ENCODE measurements at places on chromosomes 16 and 17. TPM values are rescaled to one million over a fixed set of nuclear protein-coding genes. Genes with fewer than 3 reads are reported as not detected.
A peak's percentile ranks its signal among the peaks of the same experiment; 100 is the strongest.

GRCh38 chr17:31488982-31489294 is 97.5 kb downstream of the RAB11FIP4 start:
- DNase-seq: no peak

DNA sequence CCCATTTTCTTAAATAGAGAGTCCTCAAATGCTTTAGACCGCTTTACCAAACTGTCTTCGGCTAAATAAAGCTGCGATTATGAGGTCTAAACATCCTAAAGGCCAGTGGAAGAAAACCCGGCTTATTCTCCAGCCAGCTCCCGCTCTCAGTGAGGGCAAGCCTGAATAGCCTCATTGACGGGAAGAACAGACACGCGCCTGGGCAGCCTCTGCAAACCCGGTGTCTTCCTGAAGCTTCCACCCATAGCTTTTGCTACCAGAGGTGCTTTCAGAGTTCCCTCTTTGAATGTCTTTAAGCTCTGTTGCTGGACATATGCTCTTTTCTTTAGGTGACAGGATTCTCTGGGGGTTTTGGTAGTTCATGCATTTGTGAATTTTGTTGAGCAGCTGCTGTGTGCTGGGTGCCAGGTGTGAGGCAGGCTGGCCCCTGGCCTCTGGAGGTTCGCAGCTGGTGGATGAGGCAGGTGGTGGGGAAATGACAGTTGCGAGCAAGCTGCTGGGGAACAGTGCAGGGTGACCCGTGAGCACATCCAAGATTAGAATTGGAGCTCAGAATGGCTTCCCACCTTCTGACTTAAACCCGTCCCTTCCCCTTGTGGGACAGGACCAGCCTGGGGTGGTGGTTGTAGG is 44.7 kb downstream of the CRISPLD2 start:
- DNase-seq: no peak

GRCh38 chr16:19130852-19131824 is 17.4 kb downstream of the ITPRIPL2 start:
- DNase-seq: peak; percentile 35

DNA sequence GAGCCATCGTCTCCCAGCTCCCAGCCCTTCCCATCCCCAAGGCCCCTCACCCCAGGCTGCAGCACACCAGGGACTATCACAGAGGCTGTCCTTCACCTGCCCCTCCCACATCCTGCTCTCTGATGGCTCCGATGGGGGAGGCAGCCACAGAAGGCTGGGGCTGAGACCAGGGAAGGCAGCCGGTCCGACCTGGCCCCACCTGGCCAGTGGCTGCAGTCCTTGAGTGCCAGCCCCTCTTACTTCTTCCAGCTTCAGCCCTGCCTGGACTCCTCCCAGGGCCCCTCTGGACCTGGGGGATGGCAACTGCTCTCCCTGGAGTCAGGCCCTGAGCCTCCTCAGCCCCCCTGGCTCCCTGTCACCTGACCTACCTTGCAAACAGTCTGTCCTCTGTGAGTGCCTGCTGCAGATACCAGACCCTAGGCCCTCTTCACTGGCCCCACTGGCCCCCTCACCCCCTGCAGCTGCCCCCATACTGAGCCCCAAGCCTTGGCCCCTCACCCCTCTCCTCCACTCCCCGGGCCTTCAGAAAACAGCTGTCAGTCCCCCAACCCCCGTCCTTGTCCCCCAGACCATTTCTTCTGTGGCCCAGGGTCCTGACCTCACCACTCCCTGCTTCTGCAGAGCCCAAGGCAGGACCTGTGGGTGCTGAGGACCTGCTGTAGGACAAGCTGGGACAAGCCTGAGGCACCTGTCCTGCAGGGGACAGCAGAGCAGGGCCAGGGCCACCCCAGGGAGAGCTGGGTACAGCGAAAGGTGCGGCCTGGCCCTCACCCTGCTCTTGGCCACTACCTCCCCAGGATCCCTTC is 12.6 kb upstream of the SRRM2 start:
- no peak for DNase-seq

DNA sequence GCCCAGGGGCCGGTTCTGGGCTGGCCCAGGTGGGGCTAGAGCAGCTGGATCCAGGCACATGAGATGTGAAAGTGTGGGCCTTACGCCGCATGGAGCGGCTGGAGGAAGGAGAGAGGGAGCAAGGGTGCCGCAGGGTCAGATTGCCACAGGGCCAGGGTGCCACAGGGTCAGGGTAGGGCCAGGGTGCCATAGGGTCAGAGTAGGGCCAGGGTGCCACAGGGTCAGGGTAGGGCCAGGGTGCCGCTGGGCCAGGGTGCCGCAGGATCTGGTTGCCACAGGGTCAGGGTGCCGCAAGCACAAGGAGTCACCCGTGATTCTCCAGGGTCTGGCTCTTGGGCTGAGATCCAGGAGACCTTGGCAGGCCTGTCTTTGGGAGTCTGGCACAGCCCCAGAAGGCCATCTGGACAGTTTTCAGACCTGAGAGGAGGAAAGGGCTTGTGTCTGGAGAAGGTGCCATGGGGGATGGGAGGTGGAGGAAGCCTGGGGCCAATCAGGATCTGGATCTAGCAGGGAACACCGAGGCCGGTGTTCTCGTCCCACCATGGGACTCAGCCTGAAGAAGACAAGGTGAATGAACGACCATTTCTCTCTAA is 13.1 kb upstream of the LASP1NB start:
- DNase-seq: no peak

DNA sequence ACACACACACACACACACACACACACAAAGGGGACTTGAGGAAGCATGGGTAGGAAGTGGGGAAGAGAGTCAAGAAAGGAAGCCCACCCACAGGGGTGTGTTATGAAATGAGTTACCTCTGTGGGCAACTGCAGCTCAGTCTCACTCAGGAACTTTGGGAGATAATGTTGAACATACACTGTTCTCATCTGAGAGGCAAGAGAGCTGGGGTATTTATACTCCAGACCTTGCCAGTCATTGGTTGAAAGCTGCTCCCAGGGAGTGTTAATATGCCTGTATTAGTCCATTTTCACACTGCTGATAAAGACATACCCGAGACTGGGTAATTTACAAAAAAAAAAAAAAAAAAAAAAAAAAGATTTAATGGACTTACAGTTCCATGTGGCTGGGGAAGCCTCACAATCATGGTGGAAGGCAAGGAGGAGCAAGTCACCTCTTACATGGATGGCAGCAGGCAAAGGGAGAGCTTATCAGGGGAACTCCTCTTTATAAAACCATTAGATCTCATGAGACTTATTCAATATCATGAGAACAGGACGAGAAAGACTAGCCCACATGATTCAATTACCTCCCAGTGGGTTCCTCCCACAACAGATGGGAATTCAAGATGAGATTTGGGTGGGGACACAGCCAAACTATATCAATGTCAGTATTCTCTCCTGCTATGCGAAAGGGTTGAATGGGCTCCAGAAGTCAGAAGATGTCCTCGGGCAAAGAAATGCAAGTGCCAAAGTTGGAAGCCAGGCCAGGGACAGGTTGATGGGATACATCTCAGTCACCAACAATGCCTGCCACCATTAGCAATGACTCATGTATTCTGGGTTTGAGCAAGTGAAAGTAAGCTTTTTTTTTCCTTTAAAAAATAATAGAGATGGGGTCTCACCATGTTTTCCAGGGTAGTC is 270.5 kb downstream of the MRTFB start:
- no peak for DNase-seq

LLGL1 gene
- 84.6 TPM for total RNA-seq

GRCh38 chr17:31919802-31920525 is 16.8 kb upstream of the SUZ12 start:
- DNase-seq: no peak

All from glutamatergic neuron (in vitro differentiated cells).